SW 1271 (cell line): ENCODE measurements at places on chromosomes 16 and 17.

GRCh38 chr16:31712064-31712540 lies 161.5 kb upstream of the ZNF267 start:
- DNase-seq, result no peak

DNA sequence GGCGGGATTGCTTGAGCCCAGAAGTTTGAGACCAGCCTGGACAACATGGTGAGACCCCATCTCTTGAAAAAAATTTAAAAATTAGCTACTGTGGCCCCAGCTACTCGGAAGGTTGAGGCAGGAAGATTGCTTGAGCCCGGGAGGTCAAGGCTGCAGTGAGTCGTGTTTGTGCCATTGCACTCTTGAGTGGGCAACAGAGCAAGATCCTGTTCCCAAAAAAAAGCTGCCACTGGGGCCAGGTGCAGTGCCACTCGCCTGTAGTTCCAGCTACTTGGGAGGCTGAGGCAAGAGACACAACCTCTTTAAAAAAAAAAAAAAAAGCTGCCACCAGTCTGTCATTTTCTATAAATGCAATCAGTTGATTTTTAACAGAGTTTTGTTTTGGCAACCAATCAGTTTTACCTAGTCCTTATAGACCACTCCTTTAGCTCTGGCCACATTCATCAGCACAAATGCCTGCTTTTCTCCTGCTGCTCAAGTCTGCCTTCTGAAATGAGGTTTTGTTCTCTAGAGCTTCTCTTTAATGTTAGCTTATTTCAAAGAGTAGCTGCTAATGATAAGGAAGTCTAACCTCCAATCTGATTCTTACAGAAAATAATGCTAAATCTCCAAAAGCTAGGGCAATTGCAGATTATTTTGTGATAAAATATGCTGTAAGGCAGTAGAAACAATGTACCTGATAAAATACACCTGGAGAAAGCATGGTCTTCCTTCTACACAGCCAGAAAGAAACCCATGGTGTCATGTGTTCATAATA lies 64.8 kb downstream of the TUBD1 start:
- no peak for DNase-seq

DNA sequence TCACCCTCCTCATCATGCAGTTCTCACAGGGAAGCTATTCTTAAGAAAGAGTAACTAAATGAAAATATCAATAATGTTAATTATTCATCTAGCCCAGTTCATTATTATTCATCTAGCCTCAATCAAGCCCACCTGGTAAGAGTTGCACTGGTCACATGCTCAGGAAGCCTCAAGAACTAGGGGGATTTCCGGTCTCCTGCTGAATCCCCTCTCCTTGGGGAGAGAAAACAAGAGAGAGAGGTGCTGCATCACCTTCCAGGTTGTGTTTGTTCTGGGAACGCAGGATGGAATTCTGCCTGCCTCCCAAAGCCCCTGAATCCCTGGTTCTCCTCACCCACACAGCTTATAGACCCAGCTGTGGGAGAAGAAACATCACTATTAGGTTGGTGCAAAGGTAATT lies 164.0 kb downstream of the PMP22 start:
- no peak for DNase-seq

DNA sequence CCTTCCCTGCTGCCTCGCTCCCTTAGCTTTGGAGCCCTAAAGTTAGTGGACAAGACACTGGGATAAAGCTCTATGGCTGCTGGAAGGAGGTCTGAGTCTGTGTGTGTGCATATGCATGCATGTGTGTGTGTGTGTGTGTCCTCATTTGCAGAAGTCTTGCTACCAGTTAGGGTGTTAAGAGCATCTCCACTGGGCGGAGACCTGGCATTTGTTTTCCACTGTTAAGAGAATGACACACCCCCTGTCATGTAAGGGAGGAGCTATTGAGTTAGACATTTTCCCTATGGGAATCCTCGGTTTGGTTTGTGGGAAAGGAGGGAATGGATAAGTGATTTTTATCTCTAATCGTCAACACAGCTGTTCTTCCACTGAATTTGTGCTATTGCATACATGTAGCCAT lies 24.8 kb upstream of the ARHGAP23 start:
- DNase-seq, result no peak

DNA sequence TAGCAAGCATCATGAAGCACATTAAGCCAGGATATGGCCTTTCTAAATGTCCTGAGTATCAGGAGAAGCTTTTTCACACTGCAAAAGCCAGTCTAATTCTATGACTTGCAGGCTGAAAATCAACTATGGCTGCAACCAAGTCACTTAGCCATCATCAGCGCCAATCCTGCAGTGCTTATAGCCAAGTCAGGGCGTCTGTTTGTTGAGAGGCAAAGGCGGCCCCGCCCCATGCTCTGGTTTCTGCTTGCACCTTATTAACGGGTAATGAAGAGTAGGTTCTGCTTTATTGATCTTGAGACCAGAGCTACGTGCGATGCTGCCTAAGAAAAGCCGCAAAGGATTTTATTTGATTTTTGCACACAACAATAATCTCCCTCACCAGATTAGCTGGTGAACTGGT lies 88.4 kb downstream of the CDH13 start:
- DNase-seq, result no peak

- no peak for DNase-seq
These were observed 120.2 kb upstream of the XYLT1 start for GRCh38 chr16:17590711-17591654.

GRCh38 chr16:4814542-4815173 lies 12.2 kb upstream of the ROGDI start:
- DNase-seq, result no peak

GRCh38 chr16:84327926-84328505 lies 33.3 kb downstream of the WFDC1 start:
- no peak for DNase-seq

- no peak for DNase-seq
These were observed 565 bp upstream of the XAF1 start for GRCh38 chr17:6755281-6755680.

- peak; percentile 64 for DNase-seq
These were observed 790 bp downstream of the TRADD start for GRCh38 chr16:67158637-67159600.

DNA sequence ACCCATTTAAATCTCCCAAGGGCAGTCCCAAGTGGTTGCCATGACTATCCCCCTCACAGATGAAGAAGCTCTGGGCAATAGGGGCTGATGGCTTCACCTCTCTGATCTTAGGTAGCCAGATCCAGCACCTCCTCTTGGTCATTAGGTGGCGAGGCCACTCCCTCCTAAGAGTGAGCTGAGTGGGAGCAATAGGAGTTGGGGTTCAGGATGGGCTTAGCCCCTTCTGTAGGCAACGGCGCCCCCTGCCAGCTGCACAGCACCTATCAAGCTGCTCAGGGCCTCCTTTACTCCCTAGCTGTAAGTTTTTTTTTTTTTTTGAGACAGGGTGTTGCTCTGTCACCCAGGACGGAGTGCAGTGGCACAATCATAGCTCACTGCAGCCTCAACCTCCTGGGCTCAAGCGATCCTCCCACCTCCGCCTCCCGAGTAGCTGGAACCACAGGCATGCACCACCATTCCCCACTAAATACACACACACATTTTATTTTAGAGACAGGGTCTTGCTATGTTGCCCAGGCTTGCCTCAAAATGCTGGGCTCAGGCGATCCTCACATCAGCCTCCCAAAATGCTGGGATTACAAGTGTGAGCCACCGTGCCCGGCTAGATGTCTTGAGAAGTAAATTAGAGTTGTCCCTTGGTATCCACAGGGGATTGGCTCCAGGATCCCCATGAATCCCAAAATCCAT lies 3.5 kb upstream of the RRAD start:
- DNase-seq, result peak; percentile 32

- peak; percentile 68 for DNase-seq
These were observed 12.2 kb upstream of the TERF2 start for GRCh38 chr16:69397821-69398521.

- DNase-seq, result no peak
These were observed 192.1 kb upstream of the KIF2B start for GRCh38 chr17:53630638-53631037.

- no peak for DNase-seq
These were observed 4.0 kb downstream of the MYH3 start for GRCh38 chr17:10652984-10653659.

DNA sequence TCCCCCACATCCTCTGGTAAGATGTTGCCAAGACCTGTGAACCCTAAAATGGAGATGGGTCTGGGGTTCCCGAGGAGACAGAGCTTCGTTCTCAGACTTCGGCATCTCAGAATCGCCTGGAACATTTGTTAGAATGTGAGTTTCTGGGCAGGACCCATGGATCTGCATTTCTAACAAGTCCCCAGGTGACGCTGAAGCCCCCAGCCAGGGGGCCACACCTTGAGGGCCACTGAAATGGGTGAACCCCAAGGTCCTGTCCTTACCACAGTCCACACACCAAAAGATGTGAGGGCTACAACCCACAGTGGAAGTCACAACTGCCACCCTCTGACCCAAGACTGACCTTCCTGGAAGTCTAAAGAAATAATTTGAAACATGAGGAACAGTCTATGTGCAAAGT lies 14.0 kb downstream of the MPP3 start:
- DNase-seq, result no peak

GRCh38 chr17:35766903-35767510 lies 6.3 kb downstream of the C17orf50 start:
- DNase-seq, result no peak

DNA sequence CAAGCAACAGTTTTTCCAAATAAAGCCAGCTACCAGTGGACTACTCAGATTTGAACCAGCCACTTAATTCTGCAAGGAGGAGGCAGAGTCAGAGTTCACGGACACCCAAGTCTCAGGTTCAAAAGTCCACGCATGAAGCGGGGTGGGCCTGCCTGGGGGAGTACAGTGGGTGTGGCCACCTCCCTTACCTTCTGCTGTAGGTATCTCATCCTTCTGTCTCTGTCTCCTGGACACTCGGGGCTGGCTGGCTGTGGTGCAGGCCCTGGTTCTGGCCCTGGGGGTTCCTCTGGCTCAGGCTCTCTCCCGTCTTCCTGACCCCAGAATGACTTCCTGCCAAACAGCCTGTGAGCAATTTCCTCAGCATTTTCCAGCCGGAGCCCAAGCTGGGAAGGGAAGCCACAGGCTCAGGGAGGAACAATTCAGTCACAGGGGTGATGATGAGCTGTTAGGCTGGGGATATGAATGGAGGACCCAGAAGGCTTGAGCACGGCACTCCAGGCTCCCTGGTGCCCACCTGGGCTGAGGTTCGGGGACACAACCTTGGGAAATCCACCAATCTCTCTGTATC lies 101.9 kb downstream of the LITAF start:
- no peak for DNase-seq

DNA sequence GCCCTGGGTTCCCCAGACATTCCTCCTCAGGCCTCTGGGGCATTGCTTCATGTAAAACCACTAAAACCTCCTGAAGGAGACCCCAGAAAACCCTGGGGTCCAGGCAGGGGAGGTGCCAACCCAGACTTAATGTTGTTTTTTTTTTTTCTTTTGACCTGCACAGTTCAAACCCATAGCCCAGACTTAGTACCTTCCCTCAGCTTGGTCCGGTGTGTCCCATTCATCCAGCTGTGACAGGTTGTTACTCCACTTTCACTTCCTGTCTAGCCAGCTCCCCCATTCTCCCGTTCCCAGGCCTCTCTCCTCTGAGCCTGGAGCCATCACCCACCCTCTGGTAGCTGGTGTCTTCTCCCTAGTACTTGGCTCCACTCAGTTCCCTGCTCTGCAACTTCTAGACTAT lies 4.8 kb downstream of the CDR2L start:
- DNase-seq, result no peak

DNA sequence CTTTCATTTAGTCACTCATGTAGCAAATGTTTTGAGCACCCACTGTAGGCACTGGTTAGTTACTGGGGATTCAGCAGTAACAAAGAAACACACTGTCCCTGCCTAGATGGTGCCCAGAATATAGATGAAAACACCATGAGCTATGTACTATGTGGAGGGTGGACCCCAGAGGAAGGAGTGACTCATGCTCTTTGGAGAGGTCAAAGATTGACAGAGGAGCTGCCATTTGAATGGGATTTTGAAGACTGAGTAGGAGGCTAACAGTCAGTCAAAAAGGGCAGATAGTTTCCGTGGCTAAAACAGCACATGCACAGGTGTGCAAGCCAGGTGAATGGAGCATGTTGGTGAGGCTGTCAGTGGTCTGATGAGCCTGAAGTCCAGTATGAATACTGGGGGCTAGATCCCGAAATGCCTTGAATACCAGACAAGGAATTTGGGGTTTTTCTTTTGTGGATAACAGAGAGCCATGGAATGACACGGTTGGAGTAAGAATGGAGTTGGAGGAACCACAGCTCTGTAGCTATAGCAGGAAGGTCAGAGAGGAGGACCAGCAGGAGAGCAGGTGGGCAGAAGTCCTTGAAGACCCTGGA lies 6.1 kb downstream of the IL21R start:
- DNase-seq, result peak; percentile 8

- DNase-seq, result no peak
These were observed 31.4 kb upstream of the MED9 start for GRCh38 chr17:17445296-17445924.

- no peak for DNase-seq
These were observed 601.4 kb upstream of the CA10 start for GRCh38 chr17:52759864-52760263.

- no peak for DNase-seq
These were observed 66.7 kb downstream of the RPA1 start for GRCh38 chr17:1896243-1897104.

- no peak for DNase-seq
These were observed 96.6 kb downstream of the SPECC1 start for GRCh38 chr17:20105539-20106280.

DNA sequence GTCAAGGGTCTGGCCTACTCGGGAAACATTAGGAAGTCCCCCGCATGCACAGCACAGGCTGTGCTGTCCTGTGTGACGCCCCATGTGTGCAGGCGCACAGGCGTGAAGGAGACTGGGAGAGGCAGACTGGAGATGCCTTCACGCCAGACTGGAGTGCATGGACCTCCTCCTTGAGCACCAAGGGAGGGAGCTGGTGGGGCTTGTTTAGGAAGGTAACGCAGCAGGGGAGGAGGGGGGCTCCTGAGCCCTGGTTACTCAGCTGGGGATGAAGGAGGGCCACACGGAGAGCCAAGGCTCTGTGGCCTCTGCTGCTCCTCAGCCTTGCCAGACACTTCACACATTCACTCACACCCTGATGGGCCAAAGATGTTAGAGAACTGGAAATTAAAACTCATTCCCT lies 7.7 kb downstream of the HSDL1 start:
- DNase-seq, result no peak

GRCh38 chr16:13767215-13767614 lies 152.7 kb upstream of the ERCC4 start:
- DNase-seq, result no peak

- no peak for DNase-seq
These were observed 782 bp downstream of the FAM83G start for GRCh38 chr17:19003543-19004420.

- no peak for DNase-seq
These were observed 43.0 kb upstream of the CDH8 start for GRCh38 chr16:62079236-62079635.
